Hepatocyte (in vitro differentiated cells): ENCODE measurements at places on chromosomes 5 and 9.

GRCh38 chr9:72154468-72155285 lies 5.4 kb downstream of the GDA start:
- DNase-seq, result peak; percentile 86

- no peak for DNase-seq
Measured at GRCh38 chr9:20579524-20580314, 42.6 kb downstream of the MLLT3 start.

GRCh38 chr5:101520417-101520816 lies 617.3 kb upstream of the ST8SIA4 start:
- DNase-seq, result no peak

GRCh38 chr9:109264877-109265587 lies 55.8 kb downstream of the EPB41L4B start:
- no peak for DNase-seq

GRCh38 chr5:138648841-138649240 lies 73.6 kb upstream of the HSPA9 start:
- no peak for DNase-seq

- peak; percentile 78 for DNase-seq
Measured at GRCh38 chr5:137453483-137454080, 45.5 kb downstream of the SPOCK1 start.

- DNase-seq, result no peak
Measured at GRCh38 chr9:126833710-126834345, 26.6 kb upstream of the ZBTB34 start.

GRCh38 chr9:82410306-82410705 lies 421.7 kb downstream of the SPATA31D1 start:
- DNase-seq, result peak; percentile 34

- no peak for DNase-seq
Measured at GRCh38 chr9:124855944-124856765, 2.9 kb downstream of the WDR38 start.
